Activated T-helper 1 cell treated with anti-CD3 and anti-CD28 coated beads, Interleukin-12 subunit alpha, Interleukin-12 subunit beta, Interleukin-2, Interleukin-4 antibody, amounts not matched to agents 30 ng/mL and 10 ng/mL and 1 ng/mL, durations not matched to agents 14 hours and 24 hours and 36 hours (primary cell): ENCODE measurements at places on chromosomes 6 and 20.

GRCh38 chr6:31585491-31585890 is 586 bp upstream of the LST1 start:
- DNase-seq, result no peak

DNA sequence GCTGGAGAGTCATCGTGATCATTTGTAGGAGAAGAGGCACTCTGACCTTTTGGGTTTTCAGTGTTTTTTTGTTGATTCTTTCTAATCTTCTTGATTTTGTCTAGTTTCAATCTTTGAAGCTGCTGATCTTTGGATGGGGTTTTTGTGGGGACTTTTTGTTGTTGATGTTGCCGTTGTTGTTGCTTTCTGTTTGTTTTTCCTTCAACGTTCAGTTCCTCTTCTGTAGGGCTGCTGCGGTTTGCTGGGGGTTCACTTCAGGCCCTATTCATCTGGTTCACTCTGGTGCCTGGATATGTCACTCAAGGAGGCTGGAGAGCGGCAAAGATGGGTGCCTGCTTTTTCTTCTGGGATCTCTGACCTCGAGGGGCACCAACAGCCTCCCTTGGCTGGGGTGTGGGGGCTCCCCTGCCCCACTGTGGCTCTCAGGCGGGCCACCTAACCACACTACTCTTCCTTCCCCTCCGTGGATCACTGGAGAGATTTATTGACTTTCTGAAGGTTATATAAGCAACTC is 21.5 kb upstream of the TMEM244 start:
- DNase-seq, result peak; percentile 17

- no peak for DNase-seq
These were observed 478.8 kb downstream of the CD83 start for GRCh38 chr6:14596410-14596809.

DNA sequence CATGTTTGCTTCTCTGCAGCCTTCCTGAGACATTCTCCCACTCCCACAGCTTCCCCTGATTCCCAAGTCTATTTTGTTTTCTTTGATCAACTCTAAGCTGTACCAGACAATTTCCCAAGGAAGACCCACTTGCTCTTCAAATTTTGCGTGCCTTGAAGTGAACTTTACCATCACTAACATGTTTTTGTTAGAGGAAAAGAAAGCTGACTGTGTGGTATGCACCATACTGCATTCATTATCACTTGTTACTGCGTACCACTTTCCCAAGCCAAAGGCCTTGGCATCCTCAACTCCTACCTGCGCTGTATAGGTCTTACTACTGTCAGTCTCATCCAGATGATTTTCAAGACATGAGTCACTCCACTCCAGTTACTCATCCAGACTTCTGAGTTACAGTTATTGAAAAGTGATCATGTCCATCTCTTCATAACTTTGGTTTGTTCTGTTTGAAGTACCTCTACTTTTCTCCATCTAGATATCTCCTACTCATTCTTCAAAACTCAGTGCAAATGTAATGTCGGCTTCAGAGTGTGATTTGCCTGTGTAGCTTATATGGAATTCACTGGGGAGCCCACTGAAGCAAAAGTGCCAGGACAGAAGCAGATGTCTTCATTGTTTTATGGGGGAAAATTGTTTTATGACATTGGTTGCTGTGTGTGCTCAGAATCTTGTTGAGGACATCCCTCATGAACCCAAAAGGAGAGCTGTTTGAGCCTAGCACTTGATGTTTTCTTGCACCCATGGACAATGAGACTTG is 5.2 kb downstream of the RPS12 start:
- DNase-seq, result no peak

DNA sequence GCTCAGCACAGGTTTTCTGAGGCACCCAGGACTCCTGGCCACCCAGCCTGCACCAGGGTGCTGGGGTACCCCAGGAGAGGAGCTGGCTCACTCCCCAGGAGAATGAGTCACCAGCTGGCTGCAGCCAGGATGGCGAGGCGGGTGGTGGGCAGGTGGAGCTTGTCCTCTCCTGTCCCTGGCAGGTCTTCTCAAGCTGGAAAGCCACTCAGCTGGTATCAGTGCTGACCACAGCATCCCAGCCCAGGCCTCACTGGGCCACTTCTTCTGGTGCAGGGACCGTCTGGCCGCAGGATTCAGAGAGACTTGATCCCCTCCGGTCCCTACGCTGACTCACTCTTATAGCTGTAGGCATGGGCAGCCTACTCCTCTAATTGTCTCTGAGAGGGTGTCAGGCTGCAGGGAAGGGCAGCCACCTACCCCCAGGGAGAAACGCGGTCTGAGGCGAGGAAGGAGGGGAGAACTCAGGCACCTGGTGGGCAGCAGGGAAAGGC is 22.2 kb downstream of the TFEB start:
- no peak for DNase-seq

DNA sequence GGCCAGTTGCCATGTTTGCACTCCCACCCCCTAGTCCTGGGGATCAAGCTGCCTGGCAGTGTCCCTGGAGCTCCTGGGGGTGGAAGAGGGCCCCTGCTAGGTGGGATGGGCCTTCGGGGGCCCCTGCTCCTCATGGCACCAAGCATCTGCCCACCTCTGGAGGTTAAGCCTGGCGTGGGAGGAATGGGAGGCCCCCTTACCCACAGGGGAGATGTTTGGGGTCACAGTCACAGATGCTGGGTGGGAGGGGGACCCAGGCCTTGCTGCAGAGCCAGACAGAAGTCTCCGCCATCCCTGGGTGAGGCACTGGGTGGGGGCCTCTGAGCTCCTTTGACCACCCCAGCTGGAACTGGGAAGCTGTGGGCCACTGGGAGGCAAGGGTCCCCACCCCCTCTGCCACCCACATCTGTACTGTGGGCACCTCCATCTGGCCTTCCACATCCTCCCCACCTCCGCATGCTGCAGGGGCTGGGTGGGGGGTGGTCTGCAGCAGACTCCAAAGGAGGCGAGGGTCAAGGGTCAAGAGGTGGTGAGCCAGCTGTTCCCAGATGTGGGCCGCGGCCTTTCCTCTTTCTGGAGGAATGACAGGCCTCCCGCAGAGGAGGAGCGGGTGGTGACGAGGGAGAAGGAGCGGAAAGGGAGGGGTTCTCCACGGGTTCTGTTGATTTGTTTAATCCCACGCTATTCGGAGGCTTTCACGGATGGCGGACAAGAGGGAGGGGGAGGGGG is 41.5 kb downstream of the YTHDF1 start:
- DNase-seq, result no peak

- DNase-seq, result no peak
These were observed 66.0 kb downstream of the STK4 start for GRCh38 chr20:45032276-45032675.

DNA sequence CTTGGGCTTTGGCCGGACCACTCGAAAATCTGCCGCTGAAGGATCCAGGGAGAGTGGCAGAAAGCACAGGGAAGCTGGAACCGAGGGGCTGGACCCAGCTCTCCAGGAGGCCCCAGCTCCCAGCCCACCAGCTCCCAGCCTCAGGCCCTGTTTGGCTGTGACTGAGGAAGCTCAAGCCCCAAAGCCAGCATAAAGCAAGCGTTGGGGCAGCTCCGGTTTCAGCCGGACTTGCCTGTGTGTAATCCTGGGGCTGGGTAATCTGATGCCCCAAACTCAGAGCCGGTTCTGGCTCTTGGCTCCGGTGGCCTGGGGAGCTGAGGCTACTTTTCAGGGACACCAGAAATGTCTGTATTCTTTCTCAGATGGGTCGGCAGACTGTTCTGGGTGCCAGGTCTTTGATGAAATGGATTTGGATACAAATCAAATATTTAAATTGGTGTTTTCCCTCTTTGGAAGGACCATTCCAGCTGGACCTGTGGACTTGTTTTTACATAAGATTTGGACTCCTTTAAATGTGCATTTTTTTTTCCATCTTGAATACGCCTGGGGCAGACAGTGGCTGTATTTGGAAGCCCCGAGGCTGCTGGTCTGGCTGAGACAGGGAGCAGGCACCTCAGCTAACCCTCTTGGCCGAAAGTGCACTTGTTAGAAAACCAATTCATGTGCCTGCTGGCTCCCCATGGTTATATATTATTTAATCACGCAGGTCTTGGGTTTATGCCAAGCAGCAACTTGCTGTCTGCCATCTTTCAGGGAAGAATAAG is 29.7 kb downstream of the RPP40 start:
- no peak for DNase-seq

- DNase-seq, result no peak
These were observed 42.2 kb downstream of the PPP1R14C start for GRCh38 chr6:150184850-150185731.

- DNase-seq, result no peak
These were observed 59.7 kb downstream of the BTBD9 start for GRCh38 chr6:38580030-38580429.

- DNase-seq, result no peak
These were observed 15.8 kb upstream of the RFPL4B start for GRCh38 chr6:112331306-112331705.

- DNase-seq, result no peak
These were observed 191.6 kb upstream of the PRDM1 start for GRCh38 chr6:105894556-105894955.

DNA sequence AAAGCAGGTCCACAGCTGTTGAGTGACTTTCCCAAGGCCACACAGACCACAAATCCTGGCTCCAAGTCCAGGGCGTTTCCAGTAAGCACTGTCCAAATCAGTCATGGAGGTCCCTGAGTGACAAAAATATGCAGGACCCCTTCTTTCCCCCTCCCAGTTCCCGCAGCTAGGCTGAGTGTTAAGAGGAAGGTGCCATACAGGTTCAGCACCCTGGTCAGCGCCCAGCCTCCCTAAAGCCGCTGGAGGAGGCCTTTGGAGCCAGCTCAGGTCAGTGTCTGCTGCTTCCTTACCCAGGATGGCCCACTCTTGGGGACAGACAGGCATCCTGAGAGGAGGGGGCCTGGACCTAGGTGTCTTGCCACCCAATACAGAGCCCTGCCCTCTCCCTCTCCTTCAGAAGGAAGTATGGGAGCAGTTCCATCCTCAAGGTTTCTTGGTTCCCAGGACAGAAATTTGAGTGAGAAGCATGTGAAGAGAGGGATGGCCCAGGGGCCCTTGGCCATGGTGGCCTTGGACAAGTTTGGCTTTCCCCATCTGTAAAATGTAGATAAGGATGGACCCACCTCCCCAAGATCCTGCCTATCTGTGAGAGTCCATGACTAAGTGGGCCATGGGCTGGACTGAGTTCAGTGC is 13.2 kb downstream of the TMEM74B start:
- DNase-seq, result no peak

DNA sequence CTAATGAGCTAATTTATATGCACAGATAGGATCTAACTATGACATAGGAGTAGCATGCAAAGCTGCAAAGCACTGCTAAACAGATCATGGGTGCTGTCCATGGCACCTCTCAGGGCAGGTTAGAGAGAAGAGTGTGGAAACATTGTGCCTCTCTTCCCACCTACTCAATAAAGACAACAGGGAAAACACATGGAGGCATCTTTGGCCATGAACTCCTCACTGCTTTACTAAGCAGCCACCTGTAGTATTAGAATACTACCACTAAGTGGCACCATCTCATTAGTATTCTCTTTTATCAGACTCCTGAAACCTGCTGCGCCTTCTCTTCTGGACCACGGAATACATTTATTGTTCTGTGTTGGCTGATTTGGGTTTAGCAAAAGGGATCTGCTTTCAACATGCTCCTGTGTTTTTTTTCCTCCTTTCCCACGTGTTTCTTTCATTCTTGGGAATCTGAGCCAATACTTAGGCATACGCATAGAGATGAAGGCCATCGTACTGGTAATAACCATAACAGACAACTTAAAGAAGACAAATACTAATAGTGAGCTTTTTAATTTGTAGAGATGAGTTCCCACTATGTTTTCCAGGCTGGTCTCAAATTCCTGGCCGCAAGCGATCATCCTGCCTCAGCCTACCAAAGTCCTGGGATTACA is 9.4 kb upstream of the HDDC2 start:
- DNase-seq, result no peak

DNA sequence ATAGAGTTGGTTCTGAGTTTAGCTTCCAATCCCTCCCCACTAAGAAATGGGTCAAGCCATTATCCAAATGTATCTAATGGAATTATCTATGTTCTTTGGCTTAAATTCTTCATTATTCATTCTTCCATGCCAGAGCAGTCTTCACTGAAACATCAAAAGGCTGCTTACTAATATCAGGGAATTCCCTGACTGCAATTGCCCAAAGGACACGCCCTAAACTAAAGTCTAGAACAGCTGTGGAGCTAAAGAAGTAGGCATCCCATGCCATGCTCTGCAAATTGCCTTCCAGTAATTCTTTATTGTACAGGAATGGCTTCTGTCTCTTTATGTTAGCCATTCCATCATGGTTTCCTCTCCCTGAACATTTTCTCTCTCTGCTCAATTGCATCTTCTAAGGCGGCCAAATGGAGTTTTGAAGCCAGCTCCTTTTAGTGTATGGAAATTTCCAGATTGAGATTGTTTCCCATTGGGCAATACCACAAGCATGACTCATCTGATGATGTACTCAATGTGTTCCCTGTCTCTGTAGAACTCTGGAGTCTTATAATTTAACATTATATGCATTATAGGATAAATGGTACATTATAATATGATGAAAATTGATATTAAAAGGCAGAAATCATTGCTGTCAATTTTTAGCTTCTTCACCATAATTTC is 28.8 kb upstream of the TSHZ2 start:
- no peak for DNase-seq

DNA sequence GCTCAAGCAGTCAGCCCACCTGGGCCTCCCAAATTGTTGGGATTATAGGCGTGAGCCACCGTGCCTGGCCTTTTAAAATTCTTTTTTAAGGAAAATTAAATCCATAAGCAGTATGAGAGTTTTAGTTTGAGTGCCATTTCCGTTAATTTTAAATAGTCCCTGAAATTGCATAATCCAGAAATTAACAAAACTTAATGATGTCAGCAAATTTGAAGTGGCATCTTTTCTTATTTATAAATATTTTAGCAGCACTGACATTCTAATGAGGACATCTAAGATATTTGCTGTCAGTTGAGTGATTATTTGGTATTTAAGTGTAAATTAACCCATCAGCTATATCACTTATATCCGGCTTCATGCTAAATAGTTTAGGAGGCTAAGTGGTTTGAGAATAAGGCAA is 42.9 kb upstream of the FAM184A start:
- DNase-seq, result no peak

GRCh38 chr6:138115877-138116660 is 8.8 kb upstream of the PERP start:
- peak; percentile 11 for DNase-seq
